ENCODE measurements at places on chromosomes 5 and 9.

DNA sequence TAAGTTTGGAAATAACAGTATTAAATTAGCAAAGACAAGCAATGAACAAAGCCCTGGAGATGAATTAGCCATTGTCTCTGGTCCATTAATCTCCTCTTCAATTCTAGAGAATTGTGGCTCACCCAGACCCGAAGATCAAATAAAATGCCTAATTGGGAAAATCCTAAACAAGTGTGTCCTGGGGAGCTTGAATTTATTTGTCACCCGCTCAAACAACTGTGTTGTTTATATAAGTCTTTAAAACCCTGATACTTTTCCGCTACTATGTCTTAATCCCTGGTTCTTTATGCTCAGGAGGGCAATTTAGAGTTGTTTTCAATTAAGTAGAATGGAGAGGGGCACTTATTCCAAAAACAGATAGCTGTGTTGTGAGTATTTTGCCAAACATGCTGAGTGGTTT lies 128.4 kb downstream of the ANXA1 start:
- no peak for DNase-seq

- no peak for DNase-seq
Measured at GRCh38 chr5:95664204-95664786, 17.7 kb downstream of the RFESD start.

DNA sequence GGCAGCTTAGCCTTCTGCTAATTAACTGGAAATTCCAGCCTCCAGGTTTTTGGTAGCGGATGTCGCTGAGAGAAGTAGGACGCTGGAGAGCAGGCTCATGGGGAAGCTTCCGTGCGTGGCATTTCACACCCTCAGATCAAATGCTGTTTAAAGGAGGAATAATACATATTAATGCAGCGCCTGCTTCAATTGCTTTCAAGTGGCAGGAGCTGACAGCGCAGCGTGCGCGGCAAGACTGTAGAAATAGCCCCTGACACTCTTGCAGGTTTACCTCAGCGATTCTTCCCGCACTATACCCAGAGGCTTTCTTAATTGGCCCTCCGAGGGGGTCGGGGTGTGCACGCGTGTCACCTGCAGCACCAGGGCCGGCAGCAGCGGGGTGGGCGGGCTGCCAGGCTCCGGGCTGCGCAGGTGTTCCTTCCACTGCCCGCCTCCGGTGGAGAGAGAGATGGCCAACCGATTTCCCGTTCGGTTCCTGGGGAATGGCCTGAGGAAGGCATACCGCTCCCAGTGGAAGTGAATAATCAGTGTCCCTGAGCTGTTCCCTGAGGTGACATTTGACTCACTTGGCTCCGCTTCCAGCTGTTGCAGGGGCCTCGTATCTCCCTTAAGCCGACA lies 427.9 kb downstream of the KCTD16 start:
- no peak for DNase-seq

- DNase-seq: no peak
Measured at GRCh38 chr9:114462791-114463190, 42.5 kb downstream of the WHRN start.

- no peak for DNase-seq
Measured at GRCh38 chr5:100722657-100723056, 180.4 kb downstream of the ST8SIA4 start.

GRCh38 chr9:15018096-15018637 lies 107.9 kb upstream of the FREM1 start:
- DNase-seq: no peak

DNA sequence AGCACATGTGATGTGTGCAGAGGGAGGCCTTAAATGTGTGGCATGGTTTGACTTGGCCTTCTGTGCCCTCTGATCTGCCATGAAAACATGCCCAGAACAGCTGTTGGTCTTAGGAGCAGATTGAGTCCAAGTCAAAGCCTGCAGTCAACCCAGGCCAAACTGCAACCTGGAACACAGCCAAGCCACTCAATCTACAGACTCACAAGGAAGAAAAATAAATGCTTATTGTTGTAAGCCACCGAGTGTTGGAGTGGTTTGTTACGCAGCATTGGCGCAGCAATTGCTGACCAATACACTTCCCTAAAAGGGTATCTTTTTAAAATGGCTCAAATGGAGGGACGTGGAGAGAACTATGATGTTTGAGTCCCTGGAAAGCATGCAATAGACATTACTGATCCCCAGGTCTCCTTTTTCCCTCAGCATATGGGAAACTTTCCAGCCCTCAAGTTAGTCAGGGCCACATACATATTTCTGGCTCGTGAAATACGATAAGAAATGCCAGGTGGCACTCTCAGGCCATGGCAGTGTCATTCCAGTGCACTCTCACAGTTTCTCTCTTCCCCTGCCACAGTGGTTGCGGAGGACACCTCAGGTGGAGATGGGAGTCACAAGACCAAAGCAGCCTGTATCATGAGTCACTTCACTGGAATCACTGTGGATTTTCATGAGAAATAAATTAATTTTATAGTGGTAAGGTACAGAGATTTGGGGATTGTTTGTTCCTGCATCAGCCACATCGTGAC lies 168.0 kb upstream of the ZNF618 start:
- no peak for DNase-seq

- DNase-seq: no peak
Measured at GRCh38 chr5:146005723-146006122, 69.3 kb downstream of the SH3RF2 start.

- no peak for DNase-seq
Measured at GRCh38 chr9:2657427-2657826, 35.8 kb downstream of the VLDLR start.

DNA sequence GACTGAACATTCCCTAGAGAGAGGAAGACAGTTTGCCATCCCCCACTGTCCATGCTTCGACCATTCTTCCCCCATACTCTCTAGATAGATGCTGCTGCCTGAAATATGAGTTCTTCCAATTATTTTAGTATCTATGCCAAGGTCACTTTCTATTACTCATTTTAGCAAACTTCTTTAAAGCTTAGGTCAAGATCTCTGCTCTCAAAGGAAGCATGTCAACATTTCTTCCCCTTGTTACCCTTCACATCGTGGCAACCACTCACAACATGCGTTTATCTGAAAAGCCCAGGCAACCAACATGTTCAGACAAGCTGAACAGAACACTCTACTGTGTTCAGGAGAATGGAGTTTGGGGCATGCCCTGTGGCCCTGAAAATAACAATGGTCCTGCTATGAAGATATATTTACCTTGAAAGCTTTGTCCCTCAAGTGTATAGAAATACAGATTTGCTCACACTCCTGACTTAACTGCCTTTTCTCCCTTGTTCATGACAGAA lies 138.4 kb upstream of the KIF2A start:
- no peak for DNase-seq

DNA sequence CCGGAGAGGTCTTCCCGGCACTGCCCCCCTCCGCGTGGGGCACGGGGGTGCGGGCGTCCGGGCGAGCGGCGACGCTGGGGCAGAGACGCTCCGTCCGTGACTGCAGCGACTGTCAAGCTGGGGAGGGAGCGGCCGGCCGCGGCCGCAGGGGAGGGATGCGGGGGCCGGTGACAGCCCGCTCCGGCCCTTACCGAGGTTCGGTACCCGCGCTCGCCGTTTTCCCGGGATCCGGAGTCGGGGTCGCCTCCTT lies 400 bp downstream of the KDM4C start:
- no peak for DNase-seq

DNA sequence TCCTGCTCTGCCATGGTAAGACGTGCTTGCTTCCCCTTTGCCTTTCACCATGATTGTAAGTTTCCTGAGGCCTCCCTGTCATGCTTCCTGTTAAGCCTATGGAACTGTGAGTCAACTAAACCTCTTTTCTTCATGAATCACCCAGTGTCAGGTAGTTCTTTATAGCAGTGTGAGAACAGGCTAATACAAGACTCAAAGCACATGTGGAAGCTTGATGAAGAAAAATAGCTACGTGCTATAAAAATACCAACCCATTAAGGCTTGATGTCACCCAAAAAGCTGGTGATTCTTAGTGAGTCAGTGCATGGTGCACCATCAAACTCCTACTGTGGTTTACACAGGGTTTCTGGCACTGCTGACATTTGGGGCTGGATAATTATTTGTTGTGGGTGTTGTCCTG lies 332.2 kb downstream of the TMEM167A start:
- no peak for DNase-seq
